Hypothalamus (tissue), 51 donors: ENCODE measurements at places on chromosomes 12 and 14.

- DNase-seq: no peak
Measured at GRCh38 chr14:95183082-95183481, 25.8 kb upstream of the DICER1 start.

DNA sequence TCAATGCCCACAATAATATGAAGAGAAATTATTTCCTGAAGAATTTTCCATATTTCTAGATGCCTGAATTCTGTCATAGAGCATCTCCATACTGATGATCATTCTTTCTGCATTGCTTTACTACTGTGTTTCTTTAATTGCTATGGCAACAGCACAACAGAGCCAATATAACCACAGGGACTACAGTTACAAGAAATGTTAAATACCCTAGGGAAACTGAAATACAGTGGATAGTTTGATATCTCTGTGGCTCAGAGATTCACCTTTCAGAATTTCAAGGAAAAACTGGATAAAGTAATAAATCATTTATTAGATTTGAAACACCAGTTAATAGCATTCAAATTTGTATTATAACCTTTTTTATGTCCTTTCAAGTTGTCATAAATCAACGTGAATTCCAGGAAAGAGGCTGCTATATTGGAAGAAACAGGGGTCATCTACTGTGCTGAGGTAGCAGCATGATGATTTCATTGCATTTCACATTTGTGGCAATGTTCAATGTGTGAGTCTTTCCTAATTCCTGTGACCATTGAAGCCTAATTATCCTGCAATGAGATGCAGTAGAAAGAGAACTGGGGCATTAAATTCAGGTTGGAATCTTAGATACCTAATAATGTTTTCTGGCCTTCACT, 267.1 kb downstream of the LRFN5 start:
- no peak for DNase-seq

GRCh38 chr14:101707068-101707842, 54.3 kb upstream of the PPP2R5C start:
- peak; percentile 32 for DNase-seq

DNA sequence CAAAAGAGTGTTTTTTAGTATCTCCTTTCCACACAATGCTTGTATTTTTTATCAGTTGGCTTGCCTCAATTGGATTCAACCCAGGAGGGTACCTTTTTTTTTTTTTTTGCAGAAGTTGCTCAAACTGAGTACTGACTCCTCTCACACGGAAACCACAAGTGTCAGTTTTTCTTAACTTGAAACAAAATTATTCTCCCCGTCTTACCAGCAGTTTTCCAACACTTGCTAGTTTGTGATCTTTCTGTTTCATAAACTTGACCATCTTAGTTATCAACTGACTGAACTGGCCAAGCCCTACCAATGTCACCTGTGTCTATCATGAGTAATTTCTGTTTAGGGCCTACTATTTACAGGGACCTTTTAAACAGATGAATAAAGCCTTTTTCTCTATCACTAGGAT, 34.1 kb upstream of the ITPR2 start:
- DNase-seq: no peak

GRCh38 chr12:3924761-3925160, 51.6 kb upstream of the PARP11 start:
- DNase-seq: no peak

GRCh38 chr12:17334784-17335183, 728.8 kb upstream of the LMO3 start:
- no peak for DNase-seq

DNA sequence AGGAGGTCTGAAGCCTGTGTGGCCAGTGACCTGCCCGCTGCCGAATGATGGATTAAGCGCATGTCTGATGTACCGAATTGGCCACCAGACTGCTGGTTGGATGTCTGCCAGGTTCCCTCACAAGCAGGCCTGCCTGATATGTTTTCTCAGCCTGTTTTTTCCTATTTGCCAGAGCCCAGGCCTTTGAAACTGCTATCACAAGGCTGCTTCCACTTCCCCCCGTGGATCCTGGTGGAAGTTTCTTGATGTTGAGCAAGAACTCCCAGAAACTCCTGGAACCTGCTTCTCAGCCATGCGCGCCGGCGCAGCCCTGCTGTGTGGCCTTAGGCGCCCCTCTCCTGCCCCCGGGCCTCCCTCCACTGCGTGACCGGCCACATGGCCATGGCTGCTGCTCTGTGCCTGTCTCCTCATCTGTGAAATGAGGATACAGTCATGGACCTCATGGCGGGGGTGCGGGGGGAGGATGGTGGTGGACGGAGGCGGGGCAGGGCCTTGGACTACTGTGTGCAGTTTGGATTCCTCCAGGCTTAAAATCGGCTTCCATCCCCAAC, 56.6 kb downstream of the CALM1 start:
- DNase-seq: peak; percentile 27

DNA sequence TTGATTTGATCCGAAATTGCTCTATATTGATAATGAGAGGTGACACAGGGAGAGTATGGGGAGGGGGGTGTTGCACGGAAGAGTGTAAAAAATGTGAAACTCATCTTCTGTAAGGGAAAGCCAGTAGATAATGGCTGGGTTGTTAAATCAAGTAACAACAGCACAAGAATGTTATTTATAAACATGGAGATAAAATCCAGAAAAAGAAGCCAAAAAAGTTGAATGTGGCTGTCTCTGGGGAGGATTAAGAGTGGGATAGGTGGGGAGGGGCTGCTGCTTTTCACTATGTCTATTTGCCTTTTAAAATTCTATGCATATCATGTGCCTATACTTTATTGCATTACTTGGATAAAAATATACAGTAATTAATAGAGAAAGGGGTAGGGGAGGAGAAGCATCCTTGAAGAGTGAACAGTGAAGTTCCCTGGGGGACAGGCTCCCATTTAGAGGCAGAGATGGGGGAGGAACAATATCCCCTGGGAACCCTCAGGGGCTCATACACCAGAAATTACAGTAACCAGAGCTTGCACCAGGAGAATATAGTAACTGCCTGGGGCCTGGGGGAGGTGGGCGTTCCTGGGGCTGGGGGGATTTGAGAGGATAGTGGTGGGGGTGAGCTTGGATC, 39.2 kb upstream of the ANKRD9 start:
- DNase-seq: no peak

DNA sequence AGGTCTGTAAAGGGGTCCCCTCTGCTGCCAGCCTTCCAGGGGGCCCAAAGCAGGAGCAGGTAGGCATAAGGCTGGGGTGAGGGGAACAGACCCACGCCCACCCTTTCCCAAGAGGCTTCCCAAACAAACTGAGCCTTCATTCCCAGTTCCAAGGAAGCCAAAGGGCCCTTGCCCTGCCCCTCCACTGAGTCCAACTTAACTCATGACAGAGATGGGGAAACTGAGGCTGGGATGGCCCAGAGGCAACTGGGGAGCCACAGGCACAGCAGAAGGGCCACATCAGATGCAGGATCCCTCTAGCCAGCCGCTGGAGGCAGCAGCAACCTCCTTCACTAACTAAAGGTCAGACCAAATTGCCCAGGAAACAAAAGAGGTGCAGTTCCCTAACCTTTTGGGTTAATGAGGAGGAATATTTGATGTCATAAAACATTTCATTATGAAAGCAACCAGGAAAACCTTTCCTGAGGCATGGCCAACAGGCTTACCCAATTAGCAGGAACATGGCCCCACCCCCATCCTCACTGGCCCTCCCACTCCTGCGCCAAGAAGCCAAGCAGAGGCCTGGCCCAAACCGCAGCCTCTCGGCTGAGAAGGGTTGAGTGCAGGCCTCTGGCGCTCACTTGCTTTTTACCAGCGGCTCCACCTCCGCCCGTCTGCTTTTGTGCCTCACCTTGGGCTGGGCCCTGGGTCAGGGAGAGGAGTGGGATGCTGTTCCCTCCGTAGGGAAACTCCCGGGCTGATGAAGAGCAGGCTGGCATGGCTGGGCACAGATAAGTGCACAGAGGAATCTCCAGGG, 293.5 kb upstream of the RTL1 start:
- DNase-seq: no peak

GRCh38 chr14:93456356-93456755, 25.6 kb downstream of the UNC79 start:
- no peak for DNase-seq

GRCh38 chr12:124171231-124171979, 123.5 kb upstream of the RFLNA start:
- DNase-seq: no peak

DNA sequence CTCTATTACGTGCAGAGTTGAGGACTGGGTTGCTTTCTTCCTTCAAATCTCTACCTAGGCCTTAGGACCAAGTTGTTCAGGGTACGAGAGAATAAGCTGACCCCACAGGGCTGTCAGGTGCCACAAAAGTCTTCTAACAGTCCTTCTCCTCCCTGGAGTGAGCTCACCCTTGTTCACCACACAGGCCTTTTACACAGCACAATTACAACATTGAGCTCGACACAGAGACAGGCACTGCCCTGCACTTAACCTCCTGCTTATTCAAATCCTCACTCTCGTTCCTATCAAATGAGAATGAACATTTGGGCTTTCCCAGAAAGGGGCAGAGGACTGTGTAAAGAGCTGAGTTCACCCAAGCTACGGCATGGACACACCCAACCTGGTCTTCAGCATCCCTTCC, 2.4 kb downstream of the GALNT6 start:
- DNase-seq: no peak

- DNase-seq: no peak
Measured at GRCh38 chr12:101969-102878, 35.7 kb downstream of the IQSEC3 start.

DNA sequence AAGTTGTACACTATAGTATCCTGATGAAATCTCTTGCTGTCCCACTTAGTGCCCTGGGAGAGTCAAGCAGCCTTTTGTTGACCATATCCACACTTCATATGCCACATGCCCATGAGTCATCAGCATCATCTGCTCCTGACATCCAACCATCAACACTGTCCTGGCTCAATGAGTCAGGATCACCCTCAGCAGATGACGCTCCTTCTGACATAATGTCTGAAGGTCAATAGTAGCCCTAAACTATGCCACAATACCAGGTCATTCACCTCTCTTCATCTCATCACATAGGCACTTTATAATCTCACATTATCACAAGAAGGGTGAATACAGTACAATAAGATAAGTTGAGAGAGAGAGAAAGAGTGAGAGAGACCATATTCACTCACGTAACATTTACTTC, 369.0 kb upstream of the FAR2 start:
- no peak for DNase-seq

- no peak for DNase-seq
Measured at GRCh38 chr14:58797010-58797429, 159.3 kb downstream of the DACT1 start.

- DNase-seq: no peak
Measured at GRCh38 chr12:29752121-29752520, 31.6 kb downstream of the TMTC1 start.

DNA sequence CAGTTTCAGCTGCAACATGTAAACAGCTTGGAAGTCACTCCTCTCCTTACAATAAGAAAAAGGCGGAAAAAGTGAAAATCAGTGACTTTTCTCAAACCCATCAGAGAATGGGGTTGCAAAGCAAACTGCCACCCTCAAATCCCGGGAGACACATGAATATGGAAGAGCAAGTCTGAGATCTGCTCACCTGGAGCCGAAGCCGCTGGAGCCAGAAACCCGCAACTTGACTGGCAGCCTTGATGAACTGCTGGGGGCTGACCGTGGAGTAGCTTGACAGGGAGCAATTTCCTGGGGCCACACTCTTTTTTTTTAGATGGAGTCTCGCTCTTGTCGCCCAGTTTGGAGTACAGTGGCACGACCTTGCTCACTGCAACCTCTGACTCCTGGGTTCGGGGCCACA, 208.2 kb downstream of the KIF26A start:
- no peak for DNase-seq

- DNase-seq: no peak
Measured at GRCh38 chr14:49940808-49941421, 48.0 kb downstream of the ARF6 start.

DNA sequence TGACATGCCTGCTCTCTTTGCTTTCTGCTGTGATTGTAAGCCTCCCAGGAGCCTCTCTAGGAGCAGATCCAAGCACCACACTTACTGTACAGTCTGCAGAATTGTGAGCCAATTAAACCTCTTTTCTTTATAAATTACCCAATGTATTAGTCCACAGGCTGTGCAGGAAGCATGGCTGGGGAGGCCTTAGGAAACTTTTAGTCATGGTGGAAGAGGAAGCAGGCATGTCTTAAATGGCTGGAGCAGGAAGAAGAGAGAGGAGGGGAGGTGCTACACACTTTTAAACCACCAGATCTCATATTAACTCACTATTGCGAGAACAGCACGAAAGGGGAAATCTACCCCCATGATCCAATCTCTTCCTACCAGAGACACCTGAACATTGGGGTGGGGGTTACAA, 108.9 kb downstream of the DERA start:
- DNase-seq: no peak

- no peak for DNase-seq
Measured at GRCh38 chr14:94601884-94602391, 10.3 kb upstream of the SERPINA3 start.

GRCh38 chr12:50690925-50691324, 73.0 kb upstream of the ATF1 start:
- DNase-seq: peak; percentile 35

DNA sequence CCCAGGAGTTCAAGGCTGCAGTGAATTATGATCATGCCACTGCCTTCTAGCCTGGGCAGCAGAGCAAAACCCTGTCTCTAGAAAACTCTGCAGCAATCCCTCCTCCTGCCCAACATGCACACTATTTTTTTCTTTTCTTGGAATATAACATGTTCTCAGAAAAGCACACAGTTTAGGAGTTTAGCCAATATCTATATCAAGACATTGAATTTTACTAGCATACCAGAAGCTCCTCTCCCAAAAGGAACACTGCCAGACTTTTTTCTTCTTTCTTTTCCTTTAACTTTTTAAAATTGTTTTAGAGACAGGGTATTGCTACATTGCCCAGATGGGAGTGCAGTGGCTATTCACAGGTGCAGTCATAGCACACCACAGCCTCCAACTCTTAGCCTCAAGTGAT, 107.1 kb upstream of the AEBP2 start:
- no peak for DNase-seq

DNA sequence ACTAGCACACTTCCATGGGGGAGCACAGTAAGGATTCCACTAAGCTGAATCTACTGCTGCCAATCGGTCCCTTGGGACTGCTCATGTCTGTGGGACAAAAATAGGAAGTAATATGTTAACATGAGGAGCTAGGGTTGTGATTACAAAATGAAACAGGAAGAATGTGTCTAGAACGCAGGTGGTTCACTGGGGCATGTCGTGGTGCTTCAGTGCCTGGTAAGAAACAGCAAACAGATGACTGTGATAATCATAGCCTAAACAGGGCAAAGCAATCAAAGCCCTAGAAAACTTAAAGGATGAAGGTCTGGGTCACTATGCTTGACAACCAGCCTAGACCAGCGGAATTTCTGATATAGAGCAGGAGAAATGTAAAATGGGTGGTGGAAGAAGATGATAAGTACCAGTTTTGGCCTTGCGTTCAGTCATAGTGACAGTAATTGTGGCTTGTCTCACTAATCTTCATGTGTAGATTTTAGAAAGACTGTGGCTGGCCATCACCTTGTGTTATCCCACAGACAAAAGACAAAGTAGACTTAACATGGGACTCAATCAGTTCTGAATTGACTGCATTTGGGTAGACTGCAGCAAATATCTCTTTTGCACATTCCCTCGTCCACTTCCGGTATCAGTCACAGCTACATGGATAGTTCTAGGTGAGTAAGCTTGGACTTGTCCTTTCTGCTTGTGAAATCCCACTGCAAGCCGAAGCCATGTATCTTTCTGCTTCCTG, 51.4 kb downstream of the WASHC3 start:
- no peak for DNase-seq

GRCh38 chr14:70981000-70981952, 74.0 kb downstream of the PCNX1 start:
- DNase-seq: no peak
